ENCODE measurements at places on chromosomes 1 and 21. TPM values are rescaled to one million over a fixed set of nuclear protein-coding genes. Genes with fewer than 3 reads are reported as not detected.
A peak's percentile ranks its signal among the peaks of the same experiment; 100 is the strongest.

The B4GALT2 gene
- total RNA-seq = 19.2 TPM

The TEDDM1 gene
- not detected for total RNA-seq

DNA sequence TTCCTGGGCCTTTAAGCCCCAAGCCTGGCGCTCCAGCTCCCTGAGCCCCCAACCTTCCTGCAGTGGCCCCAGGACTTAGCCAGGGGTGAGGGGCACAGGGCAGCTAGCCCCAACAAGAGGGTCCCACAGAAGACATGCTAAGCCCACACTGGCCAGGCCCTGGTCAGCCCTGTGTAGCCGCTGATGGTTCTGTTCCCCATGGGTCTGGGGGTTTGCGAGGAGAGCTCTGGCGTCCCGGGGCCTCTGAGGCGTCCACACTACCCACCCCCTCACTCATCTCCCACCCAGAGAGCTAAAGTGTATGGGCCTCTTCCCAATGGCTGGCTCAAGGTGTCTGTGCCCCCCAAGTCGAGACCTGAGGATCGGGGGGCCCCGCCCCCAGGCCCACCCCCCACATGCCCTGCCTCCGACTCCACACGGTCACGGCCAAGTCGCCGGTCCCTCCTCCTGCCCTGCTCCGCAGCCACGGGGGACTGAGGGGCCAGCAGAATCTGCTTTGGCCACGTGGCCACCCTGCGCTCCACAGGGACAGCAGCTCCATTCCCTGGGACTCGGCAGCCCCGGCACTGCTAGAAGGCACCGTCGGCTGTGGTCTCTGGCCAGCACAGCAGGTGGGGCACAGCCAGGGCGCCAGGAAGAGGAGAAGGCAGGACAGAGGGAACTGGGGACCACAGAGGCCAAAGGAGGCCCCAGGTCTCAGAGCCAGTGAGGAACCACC is 7.8 kb downstream of the TNFRSF18 start:
- H3K27me3 ChIP-seq = no peaks in the 10 kb centered on the region
- peaks cover 2% of the 10 kb centered on the region for H3K36me3 ChIP-seq

DNA sequence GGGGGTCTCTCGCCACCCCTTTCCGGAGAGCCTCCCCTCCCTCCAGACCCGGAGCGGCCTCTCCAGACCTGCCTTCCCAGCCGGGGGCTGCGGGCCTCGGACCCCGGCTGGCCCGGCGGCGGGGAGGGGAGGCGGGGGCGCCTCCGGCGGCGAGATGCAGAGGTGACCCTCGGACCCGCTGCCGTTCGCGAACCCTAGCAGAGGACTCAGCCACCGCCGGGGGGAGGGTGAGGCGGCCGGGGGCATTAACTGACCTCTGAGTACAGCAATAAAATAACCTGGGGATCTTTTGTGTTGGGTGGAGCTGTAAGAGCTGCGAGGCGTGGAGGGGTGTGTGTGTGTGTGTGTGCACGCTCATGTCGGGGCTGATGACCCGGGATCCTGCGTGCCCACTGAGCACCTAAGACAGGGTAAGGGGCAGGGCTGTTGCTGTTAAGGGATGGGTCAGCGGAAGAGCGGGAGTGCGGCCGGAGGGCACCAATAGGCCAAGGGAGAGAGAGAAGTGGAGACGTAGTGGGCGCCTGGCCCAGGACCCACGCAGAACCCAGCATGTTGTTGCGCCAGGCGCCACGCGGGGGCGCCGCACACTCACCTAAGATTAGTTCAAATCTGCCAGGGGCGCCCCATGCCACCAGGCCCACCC is 6.3 kb downstream of the HAPLN2 start:
- peaks cover 40% of the 10 kb centered on the region for H3K27me3 ChIP-seq
- H3K4me1 ChIP-seq = peaks cover 7% of the 10 kb centered on the region
- peak overlapping the region; percentile 36 for H3K4me3 ChIP-seq
- no peaks in the 10 kb centered on the region for H3K36me3 ChIP-seq

GRCh38 chr1:54624466-54625464 is 1.4 kb upstream of the FAM151A start:
- H3K36me3 ChIP-seq = no peaks in the 10 kb centered on the region
- no peak overlapping the region for H3K27ac ChIP-seq
- no peaks in the 10 kb centered on the region for H3K4me1 ChIP-seq
- no peaks in the 10 kb centered on the region for H3K27me3 ChIP-seq

DNA sequence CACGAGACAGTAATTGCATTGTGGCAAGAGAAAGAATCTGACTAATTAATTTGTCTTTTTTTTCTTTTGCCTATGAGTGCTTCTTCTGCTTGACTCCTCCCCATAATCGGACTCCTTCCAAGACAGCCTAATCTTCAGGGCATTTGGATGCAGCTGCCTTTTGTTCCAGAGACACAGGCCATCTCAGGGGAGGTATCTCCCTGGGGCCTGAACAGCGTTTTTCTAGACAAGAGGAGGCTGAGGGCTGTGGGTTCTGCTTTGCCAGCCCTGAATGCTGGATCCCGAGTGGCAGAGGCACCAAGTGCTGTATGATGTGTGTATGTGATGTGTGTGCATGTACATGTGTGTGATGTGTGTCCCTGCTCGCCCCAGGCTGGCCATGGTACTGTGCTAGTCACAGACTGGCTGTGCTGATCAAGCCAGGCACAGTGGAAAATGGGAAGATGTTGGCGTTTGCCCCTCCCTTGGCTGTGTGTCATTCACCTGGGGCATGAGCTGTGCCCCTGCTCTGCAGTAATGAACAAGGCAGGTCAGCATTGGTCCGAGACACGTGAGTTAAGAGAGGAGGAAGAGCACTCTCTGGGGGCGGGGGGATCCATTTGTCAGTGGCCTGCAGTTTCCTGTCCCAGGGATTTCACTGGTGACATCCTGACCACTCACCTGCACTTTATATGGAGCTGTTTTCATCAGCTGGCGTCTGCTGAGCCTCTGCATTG is 77.2 kb downstream of the ADARB1 start:
- peak overlapping the region; percentile 59 for H3K27ac ChIP-seq
- peaks cover 3% of the 10 kb centered on the region for H3K36me3 ChIP-seq
- peaks cover 32% of the 10 kb centered on the region for H3K4me1 ChIP-seq
- H3K27me3 ChIP-seq = no peaks in the 10 kb centered on the region

GRCh38 chr1:204282761-204283221 is 69.0 kb upstream of the GOLT1A start:
- peaks cover 5% of the 10 kb centered on the region for H3K27me3 ChIP-seq
- no peaks in the 10 kb centered on the region for H3K36me3 ChIP-seq
- DNase-seq = no peak
- H3K4me3 ChIP-seq = no peak overlapping the region
- H3K27ac ChIP-seq = no peak overlapping the region
- peaks cover 20% of the 10 kb centered on the region for H3K4me1 ChIP-seq

- no peak overlapping the region for H3K4me3 ChIP-seq
- H3K4me1 ChIP-seq = no peaks in the 10 kb centered on the region
- H3K27ac ChIP-seq = no peak overlapping the region
Observed at GRCh38 chr1:25046194-25046532, 116.1 kb upstream of the RUNX3 start.

The LCA5L gene
- 0.26 TPM for total RNA-seq

GRCh38 chr1:169514566-169515270 is 29.0 kb upstream of the SLC19A2 start:
- H3K4me3 ChIP-seq = no peak overlapping the region
- no peaks in the 10 kb centered on the region for H3K27me3 ChIP-seq
- H3K36me3 ChIP-seq = peaks cover 53% of the 10 kb centered on the region
- H3K27ac ChIP-seq = no peak overlapping the region

DNA sequence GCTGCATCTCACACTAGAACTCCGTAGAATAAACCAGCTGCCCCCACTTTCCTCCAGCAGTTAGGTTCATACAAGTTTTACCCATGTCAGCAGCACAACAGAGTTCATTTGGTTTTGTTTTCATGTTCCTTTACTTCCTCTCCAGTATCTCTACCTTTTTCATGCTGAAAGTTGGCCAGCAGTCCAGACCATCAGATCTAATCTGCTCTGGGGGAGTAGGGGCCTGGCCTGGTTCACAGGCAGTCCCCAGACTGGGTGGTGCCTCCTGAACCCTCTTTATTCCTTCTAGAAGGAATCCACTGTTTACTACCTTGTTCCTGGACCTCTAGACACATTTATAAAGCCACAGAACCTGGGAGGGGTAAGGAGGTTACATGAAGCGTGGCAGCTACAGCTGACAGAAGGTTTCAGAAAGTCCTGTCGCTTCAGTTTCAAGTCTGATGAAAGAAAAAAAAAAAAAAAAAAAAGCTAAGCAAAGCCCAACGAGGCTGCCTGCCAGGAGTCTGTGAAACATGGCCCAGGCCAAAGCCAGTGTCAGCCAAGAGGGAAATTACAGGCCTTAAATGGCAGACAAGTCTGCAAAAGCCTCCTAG is 184.6 kb upstream of the JUN start:
- H3K36me3 ChIP-seq = no peaks in the 10 kb centered on the region
- DNase-seq = peak; percentile 43
- H3K27me3 ChIP-seq = no peaks in the 10 kb centered on the region

DNA sequence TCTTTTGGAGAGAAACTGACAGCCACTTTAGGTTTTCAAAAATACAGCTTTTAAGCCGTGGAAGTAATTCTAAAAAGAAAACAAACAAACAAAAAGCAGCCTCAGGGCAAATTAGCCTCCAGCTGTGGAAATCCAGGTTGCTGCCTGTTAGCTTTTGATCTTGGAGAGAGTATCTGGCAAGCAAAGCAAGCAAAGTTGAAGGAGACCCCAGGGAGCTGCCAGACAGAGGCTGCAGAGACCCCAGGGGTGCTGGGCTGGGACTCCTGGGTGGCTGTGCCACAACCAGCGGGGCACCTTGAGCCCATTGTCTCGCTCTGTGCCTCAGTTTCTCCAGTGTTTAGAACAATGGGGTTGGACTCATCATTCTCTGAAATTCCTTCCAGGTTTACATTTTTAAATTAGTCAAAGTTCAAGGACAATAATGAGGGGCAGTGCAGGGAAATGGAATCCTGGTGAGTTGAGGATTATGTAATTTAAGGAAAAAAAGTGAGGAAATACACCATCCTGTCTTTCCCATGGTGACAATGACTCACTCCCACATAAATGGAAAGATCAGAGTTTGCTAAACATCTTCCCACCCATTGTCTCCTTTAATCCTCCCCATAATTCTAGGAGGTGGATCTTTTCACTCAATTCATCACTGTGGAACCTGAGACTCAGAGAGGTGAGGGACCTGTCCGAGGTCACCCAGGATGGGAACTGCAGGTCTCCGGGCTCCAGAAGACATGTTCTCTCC is 480.5 kb downstream of the MATN1 start:
- no peak overlapping the region for H3K4me3 ChIP-seq
- no peaks in the 10 kb centered on the region for H3K4me1 ChIP-seq
- peaks cover 15% of the 10 kb centered on the region for H3K27me3 ChIP-seq
- no peak overlapping the region for H3K27ac ChIP-seq
- H3K36me3 ChIP-seq = no peaks in the 10 kb centered on the region

The RGS8 gene
- not detected for total RNA-seq

DNA sequence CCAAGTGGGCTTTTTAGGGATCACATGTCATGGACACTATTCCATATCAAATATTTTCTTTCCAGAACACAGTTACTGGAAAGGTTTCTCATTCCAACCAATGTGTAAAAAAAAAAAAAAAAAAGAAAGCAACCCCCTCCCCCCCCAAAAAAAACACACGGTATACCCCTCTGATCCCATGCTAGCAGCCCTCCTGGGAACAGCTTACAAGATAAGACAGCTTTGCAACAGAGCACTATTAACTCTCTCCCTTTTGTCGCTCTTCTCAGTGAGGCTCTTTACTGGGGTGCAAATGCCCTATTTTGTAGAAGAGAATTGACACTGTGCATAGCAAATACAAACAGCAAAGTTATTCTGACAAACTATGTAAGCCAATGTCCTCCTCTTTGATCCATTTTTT is 161.2 kb downstream of the NTMT2 start:
- H3K4me3 ChIP-seq = no peak overlapping the region
- H3K36me3 ChIP-seq = no peaks in the 10 kb centered on the region
- no peak for DNase-seq
- H3K27me3 ChIP-seq = peaks cover 3% of the 10 kb centered on the region
- no peaks in the 10 kb centered on the region for H3K4me1 ChIP-seq

DNA sequence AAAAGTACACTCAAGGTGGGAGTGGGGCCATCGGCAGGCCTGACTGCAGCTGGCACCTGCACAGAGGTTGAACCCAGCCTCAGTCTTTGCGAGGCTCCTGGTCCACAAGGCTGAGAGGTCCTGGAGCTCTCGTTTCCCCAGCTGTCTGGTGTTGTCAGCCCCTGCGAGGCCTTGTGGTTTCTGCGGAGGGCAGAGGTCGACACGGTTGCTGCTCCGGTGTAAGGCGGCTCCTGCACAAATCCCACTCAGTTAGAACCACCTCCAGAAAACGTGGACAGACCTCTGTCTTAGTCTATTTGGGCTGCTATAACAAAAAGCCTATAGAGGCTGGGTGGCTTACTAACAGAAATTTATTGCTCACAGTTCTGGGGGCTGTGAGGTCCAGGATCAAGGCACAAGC is 5.8 kb downstream of the KIAA1614 start:
- no peak overlapping the region for H3K4me3 ChIP-seq
- no peaks in the 10 kb centered on the region for H3K4me1 ChIP-seq
- no peak for DNase-seq
- peaks cover 16% of the 10 kb centered on the region for H3K27me3 ChIP-seq
- no peaks in the 10 kb centered on the region for H3K36me3 ChIP-seq

DNA sequence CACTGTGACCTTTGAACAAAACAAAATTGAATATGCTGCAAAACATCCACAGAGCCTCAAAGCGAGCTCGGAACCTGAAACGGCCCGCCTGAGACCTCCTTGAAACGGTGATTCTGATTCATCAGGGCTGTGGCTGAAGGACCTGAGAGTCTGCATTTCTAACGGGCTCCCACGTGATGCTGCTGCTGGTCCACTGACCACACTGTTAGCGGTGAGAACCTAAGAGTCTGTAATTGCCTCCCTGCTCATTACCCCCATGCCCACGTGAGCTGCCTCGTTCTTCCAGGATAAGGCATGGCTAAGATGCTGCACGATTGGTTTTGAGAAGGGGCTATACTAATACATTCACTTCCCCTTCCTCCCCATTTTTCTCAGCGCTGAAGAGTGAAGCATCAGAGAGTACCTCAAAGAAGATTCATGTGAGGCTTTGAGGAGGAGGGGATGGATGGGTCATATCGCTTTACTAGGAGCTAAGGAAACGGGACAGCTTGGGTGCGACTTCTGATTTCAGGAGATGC is 9.7 kb downstream of the TLR5 start:
- H3K36me3 ChIP-seq = no peaks in the 10 kb centered on the region
- peaks cover 3% of the 10 kb centered on the region for H3K27me3 ChIP-seq
- DNase-seq = no peak
- peaks cover 14% of the 10 kb centered on the region for H3K4me1 ChIP-seq
- H3K4me3 ChIP-seq = peak overlapping the region; percentile 56

The ZNF648 gene
- total RNA-seq = not detected

The SH2D2A gene
- 138 TPM for total RNA-seq

DNA sequence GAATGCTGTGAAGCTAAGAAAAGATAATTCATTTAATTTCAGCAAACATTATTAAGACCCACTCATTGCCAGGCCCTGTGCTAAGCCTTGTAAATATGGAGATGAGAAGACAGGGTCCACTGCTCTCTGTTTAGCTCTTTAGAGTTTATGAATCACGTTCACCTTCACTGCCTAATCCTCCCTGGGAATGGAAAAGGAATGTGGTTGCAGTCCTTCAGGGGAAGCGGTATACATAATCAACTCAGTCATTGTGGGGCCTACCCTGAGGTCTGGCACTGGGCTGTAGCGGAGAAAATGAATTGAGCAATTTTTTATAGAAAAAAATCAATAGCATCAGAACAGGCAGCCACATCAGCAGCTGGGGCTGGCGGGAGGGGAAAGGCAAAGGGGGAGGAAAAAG is 412.1 kb upstream of the NFIA start:
- H3K27me3 ChIP-seq = peaks cover 1% of the 10 kb centered on the region
- H3K4me1 ChIP-seq = no peaks in the 10 kb centered on the region
- H3K36me3 ChIP-seq = no peaks in the 10 kb centered on the region
- no peak overlapping the region for H3K4me3 ChIP-seq
- no peak overlapping the region for H3K27ac ChIP-seq
